CD4-positive, alpha-beta memory T cell (primary cell): ENCODE measurements at places on chromosomes 7 and 10.

DNA sequence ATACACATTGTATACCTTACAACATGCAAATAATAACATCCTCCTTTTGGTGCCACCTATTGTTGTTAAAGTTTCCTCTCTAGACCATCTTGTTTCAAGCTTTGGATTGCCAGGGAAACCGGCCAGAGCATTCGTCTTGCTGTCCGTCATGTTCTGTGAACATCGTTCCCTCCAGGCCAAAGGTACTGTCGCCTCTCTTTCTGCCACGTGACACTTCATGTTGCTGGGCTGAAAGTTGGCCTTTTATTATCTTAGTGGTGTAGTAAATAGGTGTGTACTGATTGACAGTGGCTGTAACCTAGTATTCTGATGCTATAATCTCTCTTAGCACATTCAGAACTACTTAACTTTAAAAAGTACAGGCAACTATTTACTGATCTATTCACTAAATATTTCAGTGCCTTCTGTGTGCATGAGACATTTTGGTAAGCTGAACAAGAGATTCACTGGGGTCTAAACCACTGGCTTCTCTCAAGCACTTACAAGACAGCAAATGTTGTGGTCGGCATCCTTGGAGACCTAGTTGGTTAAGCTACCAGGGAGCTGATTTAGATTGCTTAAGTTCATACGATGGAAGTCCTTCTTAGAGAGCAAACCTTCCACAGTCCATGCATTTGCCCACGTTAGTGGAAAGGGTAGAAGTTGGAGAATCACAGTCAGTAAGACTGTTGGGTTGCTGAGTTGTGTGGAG, 52.4 kb downstream of the SHH start:
- H3K4me1 ChIP-seq: peaks cover 30% of the 10 kb centered on the region
- H3K27me3 ChIP-seq: no peaks in the 10 kb centered on the region
- no peak overlapping the region for H3K4me3 ChIP-seq
- DNase-seq: no peak
- no peaks in the 10 kb centered on the region for H3K36me3 ChIP-seq

DNA sequence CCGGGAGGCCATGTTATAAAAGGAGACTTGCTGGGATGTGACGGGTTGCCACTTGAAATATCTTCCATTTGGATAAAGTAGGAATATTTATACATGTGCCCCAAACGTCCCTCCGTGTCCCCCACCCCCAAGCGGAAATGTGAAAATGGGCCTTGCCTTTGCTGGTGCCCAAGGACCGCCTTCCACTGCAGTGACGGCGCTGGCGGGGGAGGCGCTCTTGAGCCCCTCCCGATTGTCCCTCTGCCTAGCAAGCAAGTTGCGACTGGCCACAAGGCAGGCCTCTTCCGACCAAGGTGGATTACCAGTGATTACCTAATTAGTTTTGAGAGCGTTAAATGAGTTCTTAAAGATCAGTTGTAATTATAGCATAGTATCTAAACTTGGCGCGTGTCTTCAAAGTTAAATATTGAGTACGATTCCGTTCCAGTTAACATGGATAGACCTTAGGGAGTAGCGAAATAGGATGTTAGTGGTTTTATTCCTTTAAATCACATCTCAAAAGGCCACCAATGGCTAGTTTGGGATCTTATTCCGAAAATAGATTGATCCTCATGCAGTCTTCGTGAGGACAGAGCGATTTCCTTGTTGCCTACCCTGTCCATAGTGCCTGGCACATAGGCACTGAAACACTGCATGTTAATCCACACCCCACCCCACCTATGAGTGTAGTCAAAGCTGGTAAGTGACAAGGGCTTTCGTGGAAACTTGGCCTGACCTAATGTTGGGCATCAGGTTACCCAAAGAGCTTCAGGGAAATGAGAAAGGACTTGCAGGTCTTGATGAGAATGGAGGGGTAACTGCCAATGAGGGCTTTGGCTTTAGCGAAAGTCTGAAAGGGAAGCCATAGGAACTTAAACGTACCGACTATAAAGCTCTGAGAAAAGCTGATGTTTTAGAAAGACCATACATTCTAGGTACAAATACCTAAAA, 1.1 kb downstream of the PPIA start:
- H3K36me3 ChIP-seq: peaks cover 37% of the 10 kb centered on the region
- peak; percentile 83 for DNase-seq
- no peaks in the 10 kb centered on the region for H3K27me3 ChIP-seq
- H3K27ac ChIP-seq: peak overlapping the region; percentile 96

DNA sequence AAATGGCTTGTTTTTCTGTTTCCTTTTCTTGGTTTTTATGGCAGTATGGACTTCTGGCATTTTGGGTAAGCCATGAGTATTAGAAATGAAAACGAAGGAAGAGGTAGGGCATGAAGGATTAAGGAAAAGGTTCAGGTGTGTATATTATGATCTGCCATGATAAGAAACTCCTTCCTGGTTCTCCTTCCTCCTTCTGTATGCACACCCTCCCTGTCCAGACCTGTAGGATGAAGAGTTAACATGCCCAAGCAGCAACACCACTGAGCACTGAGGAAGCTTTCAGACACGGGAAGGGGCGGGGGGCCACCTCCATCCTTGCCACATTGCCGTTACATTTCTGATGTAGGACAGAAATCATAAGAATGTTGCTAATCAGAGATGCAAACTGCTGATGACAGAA, 361.0 kb upstream of the ZMIZ1 start:
- DNase-seq: no peak
- H3K4me1 ChIP-seq: no peaks in the 10 kb centered on the region
- no peak overlapping the region for H3K4me3 ChIP-seq
- no peaks in the 10 kb centered on the region for H3K27me3 ChIP-seq

GRCh38 chr10:49115015-49115795, at the start of gene VSTM4:
VSTM4 (minus strand) TSS chr10:49115522; CDS start chr10:49115485, 37 bp downstream.
- no peaks in the 10 kb centered on the region for H3K36me3 ChIP-seq
- peaks cover 3% of the 10 kb centered on the region for H3K27me3 ChIP-seq
- H3K27ac ChIP-seq: no peak within 1 kb of the TSS

DNA sequence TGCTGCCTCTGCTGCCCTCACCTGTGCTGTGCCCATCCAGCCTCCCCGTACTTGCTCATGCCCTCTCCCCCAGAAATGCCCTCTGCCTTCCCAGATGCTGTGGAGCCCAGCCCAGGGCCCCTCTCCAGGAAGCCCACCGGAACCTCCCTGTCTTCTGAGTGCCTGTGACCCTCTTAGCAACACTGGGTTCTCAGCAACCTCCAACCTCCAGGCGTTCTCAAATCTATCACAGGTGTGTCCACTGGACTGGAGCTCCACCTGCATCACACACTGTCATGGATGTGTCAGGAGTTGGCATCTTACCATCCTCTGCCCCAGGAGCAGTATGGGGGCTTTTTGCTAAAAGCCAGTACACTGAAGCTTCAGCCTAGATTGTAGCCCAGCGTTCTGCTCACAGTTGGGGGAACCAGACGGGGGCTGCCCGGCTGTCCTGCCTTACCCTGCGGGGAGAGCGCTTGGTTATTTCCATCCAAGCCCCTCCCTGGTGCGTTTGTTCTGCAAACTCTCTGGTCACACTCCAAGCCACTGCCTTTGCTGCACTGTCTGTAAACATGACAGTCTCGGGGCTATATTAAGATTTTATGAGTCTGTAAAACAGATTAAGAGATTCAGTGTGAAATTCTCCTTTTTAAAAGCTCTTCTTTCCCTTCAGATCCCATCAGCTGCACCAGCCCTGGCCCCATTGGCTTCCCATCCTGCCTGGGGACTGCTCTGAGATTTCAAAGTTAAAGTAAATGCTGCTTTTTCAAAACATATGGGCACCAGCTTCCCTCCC, 71.3 kb upstream of the CPXM2 start:
- no peaks in the 10 kb centered on the region for H3K4me1 ChIP-seq
- H3K27ac ChIP-seq: no peak overlapping the region
- H3K4me3 ChIP-seq: no peak overlapping the region
- no peaks in the 10 kb centered on the region for H3K36me3 ChIP-seq
- DNase-seq: no peak

DNA sequence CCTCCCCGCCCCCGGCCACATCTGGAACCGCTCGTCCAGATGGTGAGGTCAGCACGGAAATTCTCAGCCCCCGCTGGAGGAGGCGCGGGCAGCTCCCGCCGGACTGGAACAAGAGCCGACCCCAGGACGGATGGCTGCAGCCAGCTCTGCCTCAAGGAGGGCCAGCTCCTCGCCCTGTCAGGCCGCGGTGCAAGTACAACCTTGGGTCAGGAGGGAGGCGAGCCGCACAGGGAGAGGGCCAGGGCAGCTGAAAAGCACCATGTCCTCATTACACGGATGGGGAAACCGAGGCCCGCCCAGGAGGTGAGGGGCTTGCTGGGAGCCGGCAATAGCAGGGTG, 3.8 kb upstream of the GRIFIN start:
- H3K4me1 ChIP-seq: peaks cover 13% of the 10 kb centered on the region
- H3K36me3 ChIP-seq: no peaks in the 10 kb centered on the region
- no peak overlapping the region for H3K4me3 ChIP-seq
- H3K27me3 ChIP-seq: no peaks in the 10 kb centered on the region

DNA sequence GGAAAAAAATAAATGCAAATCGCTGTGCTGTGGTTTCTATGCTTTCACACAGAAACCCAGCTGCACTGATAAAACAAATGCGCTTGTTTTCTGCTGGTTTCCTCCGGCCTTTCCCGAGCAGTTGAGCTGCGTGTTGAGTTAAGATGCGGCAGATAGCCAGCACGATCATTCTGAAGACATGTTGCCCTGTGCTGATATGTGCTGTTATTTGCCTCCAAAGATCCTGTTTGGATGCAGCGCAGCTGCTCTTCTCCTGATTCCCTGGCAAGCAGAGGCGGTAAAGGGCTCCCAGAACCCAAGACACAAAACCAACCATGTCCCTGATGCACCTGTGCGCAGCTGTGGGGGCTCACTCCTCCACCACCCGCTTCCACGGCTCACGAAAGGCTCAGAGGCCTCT, 225.4 kb downstream of the PAXIP1 start:
- no peak overlapping the region for H3K4me3 ChIP-seq
- H3K27ac ChIP-seq: no peak overlapping the region

- H3K36me3 ChIP-seq: no peaks in the 10 kb centered on the region
- H3K27me3 ChIP-seq: no peaks in the 10 kb centered on the region
- H3K4me1 ChIP-seq: peaks cover 11% of the 10 kb centered on the region
- H3K4me3 ChIP-seq: no peak overlapping the region
- DNase-seq: no peak
- H3K27ac ChIP-seq: no peak overlapping the region
These were observed 285.1 kb downstream of the ZEB1 start for GRCh38 chr10:31604096-31604495.
